ENCODE measurements at places on chromosomes 7 and 10. TPM values are rescaled to one million over a fixed set of nuclear protein-coding genes. Genes with fewer than 3 reads are reported as not detected.

The SAP25 gene
- 29.8 TPM for total RNA-seq

The GSTO2 gene
- total RNA-seq = 0.94 TPM

The PLEKHS1 gene
- not detected for total RNA-seq

DNA sequence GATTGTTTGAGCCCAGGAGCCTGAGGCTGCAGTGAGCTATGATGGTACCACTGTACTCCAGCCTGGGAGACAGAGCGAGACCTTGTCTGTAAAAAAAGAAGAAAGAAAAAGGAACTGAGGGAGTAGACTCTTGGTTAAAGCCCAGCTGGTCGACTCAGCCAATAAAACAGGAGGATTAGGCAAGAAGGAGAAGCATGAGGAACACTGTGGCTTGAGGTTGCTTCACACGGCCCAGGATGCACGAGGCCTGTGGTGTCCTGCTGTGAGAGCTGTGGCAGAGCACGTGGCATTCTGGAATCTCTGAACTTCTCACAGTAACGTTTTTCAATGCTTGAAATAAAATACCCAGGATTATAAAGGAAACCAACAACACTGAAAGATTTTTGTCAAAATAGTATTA, 93.3 kb downstream of the CUL2 start:
- DNase-seq = no peak

The METTL27 gene
- total RNA-seq = not detected

GRCh38 chr10:58544135-58544534, 31.5 kb downstream of the BICC1 start:
- no peak for DNase-seq

The MBL2 gene
- not detected for total RNA-seq

The CALHM3 gene
- 0.45 TPM for total RNA-seq

DNA sequence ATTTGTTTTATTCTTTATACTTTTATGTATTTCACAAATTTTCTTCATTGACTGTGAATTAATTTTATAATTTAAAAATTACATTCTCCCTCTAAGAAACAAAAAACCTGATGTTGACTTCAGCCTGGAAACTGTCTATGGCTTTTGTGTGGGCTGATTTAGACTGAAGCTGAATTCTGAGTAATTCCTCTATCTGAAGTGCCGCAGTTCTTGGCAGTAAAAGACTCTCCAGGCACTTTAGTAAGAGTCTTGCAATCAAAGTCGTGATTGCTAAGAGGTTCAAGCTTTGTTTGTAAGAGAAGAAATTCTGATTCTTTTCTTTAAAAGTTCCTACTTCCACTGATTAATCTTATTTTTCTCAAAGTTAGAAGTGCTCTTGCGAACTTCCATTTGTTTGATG, 3.4 kb upstream of the CEP41 start:
- no peak for DNase-seq

DNA sequence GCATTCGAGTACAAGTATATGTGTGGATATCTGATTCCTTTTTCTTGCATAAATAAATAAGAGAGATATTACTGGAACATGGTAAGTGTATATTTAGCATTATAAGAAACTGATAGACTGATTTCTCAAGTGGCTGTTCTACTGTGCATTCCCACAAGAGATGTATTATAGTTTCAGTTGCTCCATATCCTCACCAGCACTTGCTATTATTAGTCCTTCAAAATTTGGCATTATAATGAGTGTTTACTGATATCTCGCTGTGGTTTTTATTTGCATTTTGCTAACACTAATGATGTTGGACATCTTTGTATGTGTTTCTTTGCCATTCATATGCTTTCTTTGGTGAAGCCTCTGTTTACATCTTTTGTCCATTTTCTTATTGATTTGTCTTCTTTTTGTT, 4.4 kb upstream of the CLRN3 start:
- no peak for DNase-seq

DNA sequence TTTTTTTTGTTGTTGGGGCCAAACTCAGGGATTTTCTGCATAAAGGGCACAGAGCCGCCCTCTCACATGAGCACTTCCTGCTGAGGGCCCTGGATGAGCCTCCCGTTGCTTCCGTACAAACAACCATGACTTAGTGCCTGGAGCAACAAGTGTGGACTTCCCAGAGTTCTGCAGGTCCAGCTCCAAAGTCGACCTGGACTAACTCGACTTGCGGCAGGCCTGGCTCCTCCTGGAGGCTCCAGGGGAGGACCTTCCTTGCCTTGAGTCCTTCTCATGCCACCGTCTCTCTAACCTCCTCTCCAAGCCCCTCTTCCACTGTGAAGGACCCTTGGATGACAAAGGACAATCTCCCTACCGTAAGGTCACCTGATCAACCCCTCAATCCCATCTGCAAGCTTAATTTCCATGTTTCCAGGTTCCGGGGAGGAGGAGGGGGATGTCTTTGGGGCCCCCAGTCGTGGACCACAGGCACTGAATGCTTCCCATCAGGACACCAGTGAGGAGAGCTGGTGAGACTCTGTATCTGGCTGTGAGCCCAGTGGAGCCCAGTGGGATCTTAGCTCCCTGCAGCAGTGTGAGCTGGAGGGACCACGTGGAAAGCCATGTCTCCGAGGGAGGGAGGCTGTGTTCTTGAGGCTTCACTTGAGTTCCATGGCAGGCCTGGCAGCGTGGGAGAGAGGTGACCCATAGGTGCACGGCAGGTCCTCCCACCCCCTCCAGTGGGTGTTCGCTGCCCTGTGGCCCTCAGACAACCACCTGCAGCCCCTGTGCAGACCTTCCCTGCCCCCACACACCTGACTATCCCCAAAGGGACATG, 199.5 kb upstream of the PPP2R2D start:
- DNase-seq = no peak

The OR2A42 gene
- total RNA-seq = not detected

DNA sequence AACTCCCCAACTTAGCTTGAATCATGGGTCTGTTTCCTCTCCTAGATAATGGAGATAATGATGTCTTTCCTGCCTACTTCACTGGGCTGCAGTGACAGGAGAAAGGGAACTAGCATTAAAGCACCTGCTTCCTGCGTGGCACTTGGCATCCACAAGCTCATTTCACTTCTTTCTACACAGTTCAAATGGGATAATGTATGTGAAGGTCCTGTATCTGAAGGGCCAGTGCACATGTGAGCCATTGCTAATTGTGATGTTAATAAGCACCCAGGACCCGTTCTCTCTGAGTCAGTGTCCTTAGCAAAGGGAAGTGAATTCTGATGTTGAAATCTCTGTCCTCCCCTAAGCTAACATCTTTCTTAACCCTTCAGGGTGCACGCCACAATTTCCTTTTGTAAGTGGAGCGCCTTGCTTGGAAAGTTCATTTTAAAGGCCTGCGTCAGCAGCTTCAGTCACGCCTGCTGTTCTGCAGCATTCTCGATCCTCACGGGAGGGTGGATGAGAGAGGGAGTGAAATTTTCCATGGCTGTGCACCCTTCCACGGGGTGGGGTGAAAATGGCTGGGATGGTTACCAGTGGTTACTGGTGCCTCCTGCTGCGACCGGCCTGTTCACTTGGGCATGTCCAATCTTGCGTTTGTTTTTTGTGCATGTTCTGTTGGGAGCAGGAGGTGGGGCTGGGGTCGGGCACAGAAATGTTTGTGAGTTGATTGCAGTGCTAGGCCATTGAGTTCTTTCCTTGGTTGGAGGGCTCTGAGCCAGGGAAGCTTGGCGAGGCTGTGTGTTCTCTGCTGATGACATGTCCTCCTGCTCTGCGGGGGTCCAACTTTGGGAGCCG, 59.2 kb downstream of the HK1 start:
- DNase-seq = no peak

GRCh38 chr10:51074238-51075028, at the start of gene PRKG1:
PRKG1 (plus strand) TSS chr10:51074487.
- DNase-seq = no peak

The NEUROD6 gene
- not detected for total RNA-seq

The TACC2 gene
- total RNA-seq = not detected

DNA sequence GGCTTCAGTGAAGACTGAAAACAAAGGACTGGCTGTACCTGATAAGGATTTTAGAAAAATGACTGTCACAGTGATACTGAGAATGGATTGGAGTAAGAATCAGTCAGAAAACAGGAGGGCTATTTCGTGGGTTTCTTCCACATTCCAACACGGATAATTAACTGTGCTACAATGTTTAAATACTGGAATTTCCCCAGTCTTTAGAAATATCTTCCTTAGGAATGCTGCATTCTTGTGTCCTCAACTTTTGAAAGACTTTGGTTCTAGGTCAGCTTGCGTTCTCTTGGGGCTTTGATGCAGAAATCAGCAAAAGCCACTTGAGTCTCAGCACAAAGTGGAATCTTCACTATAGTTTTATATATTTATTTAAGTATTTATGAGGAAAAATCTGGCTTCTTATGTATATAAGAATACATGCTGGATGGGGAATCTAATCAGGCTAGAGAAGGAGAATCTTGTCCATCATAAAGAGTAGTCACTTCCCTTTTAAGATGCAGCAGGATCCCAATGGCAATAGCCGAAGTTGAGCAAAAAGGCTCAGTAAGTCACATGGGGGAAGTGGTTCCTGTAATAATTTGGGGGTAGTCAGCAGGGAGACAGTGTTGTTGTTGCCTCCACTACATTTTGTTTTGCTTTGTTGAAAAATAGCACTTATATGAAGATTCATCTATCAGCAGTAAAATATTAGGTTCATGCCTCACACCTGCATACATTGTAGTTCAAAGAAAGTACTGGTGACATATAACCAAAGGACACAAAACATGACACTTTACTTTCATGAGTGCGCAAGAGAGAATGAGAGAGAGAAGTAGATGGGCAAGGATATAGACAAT, 86.0 kb downstream of the CH25H start:
- no peak for DNase-seq

- DNase-seq = no peak
These were observed 150.5 kb downstream of the ELAPOR2 start for GRCh38 chr7:86908948-86909347.

DNA sequence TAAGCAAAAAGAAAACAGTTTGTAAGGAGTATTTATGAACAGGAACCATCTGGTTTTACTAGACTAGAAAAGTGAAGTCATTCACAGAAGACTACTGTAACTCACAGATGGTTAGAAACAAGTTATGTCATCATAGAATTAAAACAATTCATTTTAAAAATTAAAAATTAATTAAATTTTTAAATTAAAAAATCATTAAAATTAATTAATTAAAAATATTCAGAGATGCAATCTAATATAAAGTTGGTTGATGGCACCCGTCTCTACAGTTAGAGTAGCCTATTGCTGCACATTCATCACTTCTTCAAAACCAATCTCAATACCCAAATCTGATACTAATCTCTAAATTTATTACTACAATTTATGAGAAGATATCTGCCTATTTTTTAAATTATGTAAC, 454.8 kb upstream of the NUPR2 start:
- no peak for DNase-seq

DNA sequence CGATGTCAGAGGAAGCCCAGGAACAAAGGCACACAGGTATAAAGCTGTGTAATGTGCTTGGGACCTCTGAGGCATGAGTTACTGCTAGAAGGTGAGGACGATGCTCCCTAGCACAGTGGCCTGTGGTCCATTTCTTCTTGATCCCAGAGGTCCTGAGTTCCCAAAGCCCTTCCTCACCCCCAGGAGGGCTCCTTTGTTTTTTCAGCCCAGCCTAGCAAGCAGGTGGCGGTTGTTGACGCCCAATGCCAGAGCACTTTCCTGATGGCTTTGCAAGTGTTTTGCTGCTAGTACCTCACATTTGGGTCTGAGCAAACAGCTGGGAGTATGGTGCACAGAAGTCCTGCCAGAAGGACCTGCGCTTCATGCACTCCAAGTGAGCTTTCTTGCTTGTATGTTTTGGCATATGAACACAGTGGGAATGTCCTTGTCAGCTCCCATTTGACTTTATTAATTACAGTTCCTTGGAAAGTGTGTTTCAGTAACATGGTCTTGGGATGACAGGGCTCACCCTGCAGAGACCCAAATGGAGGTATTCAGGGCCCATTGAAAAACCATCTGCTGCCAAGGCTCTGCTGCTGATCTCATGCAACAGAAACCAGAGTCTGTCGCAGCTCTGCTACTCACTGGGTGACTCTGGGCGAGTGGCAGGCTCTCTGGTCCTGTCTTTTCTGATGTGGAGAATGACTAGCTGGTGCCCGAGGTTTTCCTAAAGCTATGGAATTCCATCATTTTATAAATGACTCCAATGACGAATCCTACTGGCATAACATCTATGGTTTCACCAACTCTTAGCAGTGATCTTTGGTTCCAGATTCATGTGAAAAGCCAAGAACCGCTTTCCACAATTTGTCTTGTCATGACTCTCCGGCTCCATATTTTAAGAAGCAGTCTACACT, 134.9 kb downstream of the ARID5B start:
- no peak for DNase-seq

DNA sequence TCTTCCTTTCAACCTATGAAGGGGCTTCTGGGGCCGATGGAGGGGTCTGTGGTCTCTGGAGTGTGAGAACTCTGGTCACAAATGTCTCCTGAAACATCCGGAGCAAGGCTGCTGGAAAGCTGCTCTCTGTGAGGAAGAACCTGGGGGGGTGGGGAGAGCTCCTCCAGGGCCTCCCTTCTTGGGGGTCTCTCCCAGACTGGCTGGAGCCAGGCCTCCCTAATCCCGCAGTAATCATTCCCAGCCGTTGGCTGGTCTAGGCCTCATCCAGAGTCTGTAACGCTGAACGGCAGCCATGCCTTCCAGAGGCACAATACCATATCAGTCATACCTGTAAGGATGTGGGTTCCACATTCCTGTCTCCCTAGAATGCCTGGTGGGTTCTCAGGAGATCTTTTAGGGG, 4.4 kb upstream of the LZTS2 start:
- no peak for DNase-seq

GRCh38 chr7:104818961-104819880, 194.8 kb upstream of the KMT2E start:
- no peak for DNase-seq

DNA sequence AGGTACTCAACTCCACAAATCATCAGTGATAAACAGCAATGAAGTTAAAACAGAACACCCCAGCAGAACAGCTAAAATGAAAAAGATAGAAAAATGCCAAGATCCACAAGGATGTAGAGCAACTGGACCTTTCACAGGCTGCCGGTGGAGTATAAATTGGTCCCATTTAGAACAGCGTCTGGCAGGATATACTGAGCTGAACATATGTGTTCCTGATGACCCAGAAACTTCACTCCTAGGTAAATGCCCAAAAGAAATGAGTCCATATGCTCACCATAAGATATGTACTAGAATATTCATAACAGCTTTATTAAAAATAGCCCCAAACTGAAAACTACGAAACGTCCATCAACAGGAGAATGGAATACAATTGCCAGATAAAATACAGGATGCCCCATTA, 102.4 kb downstream of the OAT start:
- no peak for DNase-seq

- no peak for DNase-seq
These were observed 201.3 kb downstream of the MYOF start for GRCh38 chr10:93280699-93281366.

The DGKI gene
- total RNA-seq = not detected

The UPK3B gene
- total RNA-seq = 0.92 TPM

The TSPAN13 gene
- 0.81 TPM for total RNA-seq

The CPEB3 gene
- total RNA-seq = 2.3 TPM

The DGKB gene
- total RNA-seq = not detected

DNA sequence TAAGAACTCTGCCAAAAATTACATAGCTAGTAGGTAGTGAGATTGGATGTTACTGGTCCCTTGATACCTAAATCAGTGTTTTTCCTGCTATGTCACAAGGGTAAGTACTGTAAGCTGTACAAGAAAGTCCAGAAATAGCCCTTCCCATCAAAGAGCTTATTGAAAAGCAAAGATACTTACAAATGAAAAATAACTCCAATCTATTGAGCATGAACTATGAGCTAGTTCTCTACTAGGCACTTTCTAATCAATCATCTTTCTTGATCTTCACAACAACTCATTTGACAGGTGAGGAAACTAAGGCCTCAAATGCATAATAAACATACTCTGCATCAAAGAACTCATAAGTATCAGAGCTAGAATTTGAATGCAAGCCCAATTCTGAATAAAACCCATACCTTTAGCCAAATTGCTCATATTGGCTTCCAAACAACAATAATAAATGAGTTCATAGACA, 249.8 kb upstream of the TCF7L2 start:
- no peak for DNase-seq
